ENCODE measurements at places on chromosomes 3 and 15.
A peak's percentile ranks its signal among the peaks of the same experiment; 100 is the strongest.

DNA sequence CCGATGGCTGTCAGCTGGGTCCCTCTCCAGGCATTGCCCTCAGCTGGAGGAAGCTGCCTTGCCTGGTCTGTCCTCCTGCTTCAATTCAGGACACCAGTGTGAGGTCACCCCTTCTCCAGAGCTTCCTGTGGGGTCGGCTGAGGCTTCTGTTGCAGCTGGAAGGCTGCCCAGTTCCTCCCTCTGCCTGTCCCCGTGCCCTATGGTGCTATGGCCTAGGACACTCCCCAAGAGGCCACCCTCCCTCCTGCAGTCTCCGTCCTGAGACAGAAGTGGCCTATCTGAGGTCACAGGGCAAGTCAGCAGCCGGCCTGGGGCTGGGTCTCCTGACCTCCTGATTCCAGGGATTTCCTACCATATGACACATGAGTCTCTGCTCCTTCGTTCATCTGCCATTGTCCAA, 57.9 kb downstream of the RASGRF1 start:
- peak; percentile 33 for DNase-seq

GRCh38 chr3:61928039-61928438, 366.7 kb downstream of the PTPRG start:
- no peak for DNase-seq

DNA sequence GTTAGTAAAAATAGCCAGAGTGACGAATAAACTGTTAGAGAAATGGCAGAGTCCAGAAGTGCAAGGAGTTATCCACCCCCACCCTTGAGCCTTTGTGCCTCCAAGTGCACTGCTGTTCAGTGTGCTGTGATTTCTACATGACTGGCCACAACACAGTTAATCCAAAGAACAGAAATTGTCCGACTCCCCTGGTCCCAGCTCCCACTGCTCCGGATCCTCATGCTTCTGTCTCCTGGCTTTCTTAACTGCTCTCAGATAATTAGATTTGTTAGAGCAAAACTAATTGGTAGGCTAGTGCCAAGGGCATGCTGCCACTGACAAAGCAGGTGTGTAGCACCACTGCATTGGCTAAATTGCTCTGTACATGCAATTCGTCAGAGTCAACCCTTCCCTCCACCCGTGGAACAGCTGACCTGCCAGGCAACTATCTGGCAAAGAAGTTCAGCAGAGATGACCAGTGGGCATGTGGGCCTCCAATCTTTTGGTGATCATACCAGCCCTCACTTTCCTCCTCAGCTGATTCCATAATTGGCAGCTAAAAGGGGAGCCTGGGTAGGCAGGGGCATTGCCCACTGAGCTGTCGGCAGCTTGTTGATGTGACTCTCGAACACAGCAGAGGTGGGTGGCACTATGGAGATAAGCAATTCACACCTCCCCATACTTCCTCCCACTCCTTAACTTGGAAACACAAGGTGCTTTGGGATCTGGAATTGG, 18.9 kb upstream of the ACAP2 start:
- no peak for DNase-seq

DNA sequence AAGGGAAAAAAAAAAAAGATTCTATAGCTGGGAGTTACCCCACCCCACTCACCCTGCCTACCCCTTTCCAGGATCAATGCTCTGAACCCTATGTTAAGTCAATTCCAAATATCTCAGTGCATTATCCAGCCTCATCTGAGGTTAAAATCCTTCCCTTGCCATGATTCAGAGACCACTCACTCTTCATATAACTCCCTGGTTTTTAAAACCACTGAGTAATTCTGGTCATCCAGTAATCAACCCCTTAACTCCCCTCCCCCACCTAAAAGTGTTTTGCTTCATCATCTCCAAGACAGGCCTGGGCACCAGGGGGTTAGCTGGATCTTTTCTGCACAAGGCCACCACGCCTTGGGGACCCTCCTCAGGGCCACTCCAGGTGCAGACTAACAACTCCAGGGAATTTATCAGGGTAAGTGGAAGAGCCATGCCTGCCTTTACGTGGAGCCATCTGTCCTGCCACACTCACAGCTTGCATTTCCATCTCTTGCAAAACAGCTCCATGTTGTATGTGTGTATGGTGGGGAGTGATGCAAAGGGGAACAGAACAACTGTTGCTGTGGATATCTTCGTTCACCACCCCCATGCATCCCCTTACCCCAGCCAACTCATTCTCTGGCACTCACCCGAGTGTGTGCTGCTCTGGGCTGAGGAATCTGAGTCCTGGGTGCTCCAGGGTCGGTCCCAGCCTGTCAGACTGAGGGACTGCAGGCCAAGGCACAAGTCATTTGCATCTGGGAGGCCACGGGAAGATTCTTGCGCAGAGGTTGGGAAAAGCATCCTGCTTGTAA, 30.7 kb upstream of the RPS17 start:
- no peak for DNase-seq
